ENCODE measurements at places on chromosomes 6 and 20.

DNA sequence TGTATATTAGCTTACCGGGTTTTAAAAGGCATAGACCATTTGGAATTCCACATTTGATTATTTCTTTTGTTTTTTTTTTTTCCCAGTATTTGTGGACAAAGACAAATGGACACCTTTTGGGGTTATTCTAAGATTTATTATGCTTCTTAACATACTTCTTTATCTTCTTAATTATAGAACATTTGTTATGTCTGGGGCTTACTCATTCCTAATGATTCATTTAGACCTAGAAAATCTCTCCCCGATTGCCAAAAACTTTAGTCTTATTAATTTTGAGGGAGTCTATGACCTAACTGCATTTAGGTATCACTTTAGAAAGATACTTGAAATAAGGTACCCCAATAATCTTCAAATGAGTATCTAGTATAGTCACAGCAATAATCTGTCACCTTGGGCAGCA is 170.7 kb upstream of the PREP start:
- no peak for DNase-seq

DNA sequence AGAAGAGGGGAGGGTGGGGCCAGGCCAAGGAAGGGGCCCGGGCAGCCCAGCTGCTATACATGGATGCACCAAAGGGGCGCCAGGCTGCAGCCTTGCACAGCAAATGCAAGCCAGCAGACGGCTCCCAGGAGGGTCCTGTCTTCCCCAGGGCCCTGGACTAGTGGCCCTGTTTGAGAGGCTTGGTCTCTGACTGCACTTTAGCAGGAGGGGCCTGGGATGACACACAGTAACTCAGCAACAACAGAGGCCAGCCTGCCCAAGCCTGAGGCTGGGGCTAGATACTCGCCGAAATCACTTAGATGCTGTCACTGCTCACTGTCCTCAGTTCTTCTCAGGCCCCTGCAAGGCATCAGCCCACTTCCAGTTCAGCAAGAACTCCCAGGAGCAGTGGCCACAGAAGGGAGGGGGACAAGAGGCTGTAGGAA is 73.5 kb downstream of the TRAM2 start:
- DNase-seq = peak; percentile 27

DNA sequence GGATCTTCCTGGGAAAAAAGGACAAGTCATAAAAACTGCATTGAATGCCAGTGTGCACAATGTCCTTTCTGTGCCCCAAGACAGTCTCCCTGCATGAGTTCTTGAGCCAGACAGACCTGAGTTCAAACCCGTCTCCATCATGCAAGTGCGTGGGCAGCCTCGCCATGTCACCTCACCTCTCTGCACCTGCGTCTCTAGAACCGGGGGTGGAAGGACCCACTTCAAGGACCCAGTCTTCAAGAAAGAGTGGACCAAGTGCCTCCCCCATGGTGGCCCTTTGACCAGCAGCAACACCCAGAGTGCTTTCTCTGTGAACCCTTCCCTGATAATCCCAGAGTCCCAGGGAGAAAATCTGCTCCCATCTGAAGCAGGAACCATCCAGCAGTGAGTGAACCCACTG is 23.5 kb upstream of the ANGPT4 start:
- DNase-seq = no peak

DNA sequence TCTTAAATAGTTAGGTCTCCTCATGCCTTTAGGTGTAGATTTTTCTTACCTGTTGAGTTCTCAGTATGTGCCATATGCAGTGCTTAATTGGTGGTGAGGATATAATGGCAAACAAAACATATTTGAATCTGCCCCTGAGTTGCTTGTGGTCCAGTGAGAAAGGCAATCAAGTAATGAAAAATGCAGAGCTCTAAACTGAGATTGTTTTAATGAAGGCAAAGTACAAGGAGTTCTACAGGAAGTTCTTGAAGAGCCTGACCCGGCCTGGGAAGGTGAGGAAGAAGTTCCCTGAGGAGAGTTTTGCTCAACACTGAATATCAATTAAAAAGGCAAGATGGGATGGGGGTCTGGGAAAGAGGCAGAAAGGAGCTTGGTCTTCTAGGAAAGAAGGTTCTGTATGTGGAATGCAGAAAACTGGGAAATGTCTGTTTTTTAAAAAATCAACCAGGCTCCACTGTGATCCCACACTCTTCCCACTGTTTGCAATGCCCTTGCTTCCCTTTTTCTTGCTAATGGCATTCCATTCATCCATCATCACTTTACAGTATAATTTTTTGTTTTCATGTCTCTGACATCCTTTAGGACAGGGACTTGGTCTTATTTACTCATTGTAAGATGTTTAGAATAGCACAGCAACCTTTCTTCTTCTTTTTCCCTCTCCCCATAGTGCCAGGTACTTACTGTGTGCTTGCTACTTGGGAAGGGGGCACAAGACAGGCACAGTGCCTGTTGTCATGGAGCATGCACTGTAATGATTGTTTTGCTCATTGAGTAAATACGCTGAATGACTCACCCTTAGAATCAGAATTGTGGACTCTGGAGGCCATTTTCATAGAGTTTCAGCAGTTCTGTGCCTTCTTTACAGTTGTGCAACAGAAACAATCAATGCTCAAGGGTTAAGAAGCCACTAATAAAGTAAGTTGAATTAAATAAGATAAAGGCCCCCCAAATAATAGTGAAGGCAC is 64.3 kb downstream of the ANKS1A start:
- DNase-seq = no peak

GRCh38 chr6:108993876-108994275 is 100.8 kb downstream of the SESN1 start:
- DNase-seq = no peak

DNA sequence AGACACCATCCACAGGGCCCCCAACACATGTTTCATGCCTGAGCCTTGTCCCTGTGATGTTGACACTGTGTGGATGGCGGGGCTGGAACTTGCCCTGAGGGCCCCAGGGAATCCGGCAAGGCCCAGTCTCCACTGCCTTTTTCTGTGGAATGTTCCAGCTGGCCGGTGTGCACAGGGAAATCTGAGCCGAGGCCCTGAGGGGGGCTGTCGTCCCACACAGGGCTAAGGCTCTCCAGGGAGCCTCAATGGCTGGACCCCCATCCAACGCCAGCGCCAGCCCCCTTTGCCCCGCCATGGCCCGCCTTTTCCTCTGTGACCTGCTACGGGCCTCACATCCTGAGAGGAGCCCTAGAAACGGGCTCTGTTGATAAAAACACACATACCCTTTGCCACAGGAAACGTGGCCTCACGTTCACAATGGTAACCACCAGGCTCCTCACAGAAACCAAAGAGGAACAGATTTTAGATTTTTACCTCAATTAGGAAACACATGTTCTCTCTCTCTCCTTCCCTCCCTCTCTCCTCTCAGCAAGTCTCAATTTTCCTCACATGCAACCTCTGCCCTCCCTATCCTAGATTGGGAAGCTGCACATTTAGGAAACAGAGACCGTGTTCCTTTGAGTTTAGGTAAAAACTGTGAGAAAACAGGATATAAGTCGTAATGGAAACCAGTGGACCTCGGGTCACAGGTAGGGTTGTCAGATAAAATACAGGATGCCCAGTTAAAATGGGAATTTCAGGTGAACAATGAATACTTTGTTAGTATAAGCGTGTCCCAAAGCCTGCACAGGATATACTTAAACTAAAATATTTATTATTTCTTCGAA is 13.7 kb upstream of the ZNF831 start:
- no peak for DNase-seq

GRCh38 chr20:653590-654416 is 803 bp upstream of the SRXN1 start:
- no peak for DNase-seq

- no peak for DNase-seq
These were observed at the start of gene SLC22A16 for GRCh38 chr6:110476046-110476849. Gene SLC22A16 (minus strand): TSS chr6:110476613. CDS start chr6:110476574, 39 bp downstream.

DNA sequence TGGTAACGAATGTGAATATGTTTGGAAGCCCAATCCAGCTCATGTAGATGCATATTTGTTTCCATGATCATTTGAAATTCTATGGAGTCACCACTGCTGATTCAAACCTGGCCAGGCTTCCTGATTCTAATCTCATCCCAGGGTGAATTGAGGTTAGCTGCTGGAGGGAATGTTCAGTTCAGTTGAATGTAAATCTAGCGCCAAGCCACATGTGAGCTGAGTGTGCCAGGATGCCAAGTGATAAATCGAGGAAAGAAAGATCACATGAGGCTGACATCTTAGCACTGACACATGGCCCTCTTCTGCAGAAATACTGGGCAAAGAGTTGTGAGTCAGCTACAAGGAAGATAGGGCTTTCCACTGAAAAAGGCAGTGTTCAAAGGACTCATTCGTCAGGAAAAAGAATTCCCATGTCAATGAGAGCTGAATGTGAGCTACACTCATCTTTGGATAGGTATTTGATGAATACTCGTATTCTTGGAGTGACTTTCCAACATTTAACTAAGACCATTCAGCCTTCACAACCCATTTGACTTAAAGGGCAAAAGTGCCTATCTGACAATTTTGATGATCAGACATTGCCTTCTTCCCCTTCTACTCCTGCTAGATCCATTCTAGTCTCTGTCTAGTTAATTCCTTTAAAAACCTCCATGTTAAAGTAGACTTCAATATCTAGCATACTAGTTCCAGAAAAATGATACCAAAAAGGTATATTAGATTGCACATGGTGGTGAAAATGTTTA is 172.1 kb downstream of the MTFR2 start:
- peak; percentile 97 for DNase-seq

GRCh38 chr6:29811377-29811776 is 16.2 kb upstream of the HLA-G start:
- DNase-seq = no peak

GRCh38 chr6:135212020-135212806 is 31.1 kb downstream of the MYB start:
- DNase-seq = peak; percentile 86

- DNase-seq = no peak
These were observed 101.3 kb downstream of the SASH1 start for GRCh38 chr6:148443798-148444560.

- DNase-seq = peak; percentile 80
These were observed 44.5 kb upstream of the EZR start for GRCh38 chr6:158863646-158864045.

GRCh38 chr6:20172842-20173456 is 39.3 kb downstream of the MBOAT1 start:
- DNase-seq = no peak

DNA sequence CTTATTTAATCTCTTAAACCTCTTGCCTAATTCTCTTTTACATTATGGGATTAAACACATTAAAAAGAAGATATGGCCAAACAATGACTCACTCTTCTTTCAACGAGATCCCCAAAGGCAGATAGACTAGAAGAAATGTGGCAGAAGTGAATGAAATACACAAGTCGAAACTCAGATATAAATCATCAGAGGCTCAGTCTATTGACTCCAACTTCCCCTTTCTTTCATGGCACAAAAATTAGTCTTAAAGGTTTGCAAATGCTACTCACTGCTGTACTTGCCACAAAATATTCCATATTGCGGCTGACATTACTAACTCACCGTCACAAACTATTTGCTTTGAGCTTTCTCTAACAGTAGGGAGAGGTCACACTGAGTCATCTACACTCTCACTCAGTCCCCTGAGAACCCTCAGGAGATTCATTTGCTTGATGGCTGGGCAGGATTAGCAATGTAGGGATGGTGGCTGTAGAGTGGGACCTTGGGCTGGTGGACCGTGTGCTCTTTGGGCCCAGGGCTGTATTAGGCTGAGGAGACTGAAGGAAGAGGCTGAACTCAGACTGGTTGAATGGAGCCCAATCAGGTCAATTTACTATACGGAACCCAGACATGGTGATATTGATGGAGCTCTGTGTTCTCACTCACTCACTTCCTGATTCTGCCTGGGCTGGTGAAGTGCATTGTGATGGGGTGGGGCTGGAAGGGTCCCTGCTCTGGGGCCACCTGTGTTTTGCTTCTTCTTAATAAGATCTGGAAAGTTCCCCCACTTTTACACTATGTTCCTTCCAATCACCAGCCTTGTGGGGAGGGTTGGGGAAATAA is 42.8 kb upstream of the UBR2 start:
- DNase-seq = peak; percentile 90

GRCh38 chr6:49713346-49713745 is at the start of gene CRISP2:
Gene CRISP2 (minus strand): TSS chr6:49713543. CDS start chr6:49709196, 4,347 bp downstream.
- DNase-seq = no peak

DNA sequence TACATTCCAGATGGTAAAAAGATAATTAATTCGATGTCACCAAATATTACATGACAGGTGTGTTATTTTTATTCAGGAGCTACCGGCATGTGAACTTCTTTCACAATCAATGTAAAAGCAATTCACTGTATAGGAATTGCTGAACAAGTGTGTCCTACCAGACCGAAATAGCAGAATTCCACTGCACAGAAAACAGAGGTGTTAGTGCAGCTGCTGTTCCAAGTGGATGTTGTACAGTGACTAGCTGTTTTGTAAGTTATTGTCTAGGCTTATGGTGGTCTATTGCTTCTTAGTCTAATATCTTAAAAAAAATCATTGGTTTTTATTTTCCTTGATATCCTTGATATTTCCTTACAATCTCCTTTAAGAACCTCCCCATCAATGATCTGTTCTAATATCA is 107.4 kb downstream of the COL19A1 start:
- DNase-seq = no peak

DNA sequence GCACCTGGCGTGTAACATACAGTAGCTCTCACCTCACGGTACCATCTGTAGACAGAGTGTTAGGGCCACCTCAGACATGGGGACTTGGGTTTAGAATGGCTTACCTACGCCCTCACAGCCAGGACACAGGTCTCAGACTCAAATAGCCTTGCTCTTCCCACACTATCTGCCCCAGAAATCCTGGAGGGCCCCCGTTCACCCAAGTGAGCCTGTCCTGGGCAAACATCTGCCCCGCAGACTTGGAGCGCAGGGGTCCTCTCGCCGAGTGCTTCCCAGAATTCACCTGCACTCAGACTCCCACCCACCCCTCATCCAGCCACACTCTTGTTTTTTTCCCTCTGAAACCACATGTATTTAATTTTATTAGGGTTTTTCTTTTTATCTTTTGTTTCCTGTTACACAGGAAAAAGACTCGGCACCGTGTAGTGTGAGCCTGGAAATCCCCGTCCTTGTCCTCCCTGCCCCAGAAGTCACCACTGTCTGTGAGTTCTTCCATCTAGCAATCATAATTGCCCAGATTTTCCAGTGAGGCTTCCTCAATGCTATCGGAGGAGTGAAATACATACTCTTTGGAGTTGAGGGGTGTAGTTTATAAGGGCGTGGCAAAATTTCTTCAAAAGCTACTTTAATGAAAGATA is 17.1 kb upstream of the MAP1LC3A start:
- DNase-seq = no peak

DNA sequence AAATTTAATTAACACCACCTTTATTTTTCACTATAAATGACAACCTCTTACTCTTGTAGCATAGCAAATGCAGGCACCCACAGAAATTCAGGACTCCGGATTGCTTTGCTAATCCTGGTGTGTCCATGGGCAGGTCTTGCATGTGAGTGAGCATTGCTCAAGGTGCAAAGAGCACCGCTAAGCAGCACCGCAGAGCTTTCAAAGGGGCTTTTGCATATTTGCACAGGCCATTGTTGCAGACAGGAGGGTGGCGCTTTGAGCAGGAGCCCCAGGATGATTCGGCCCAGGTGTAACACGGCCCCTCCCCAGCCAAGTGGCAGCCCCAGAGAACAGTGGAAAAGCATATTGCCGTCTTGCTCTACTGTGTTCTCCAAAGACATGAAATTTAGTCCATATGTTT is 293.2 kb downstream of the NRN1 start:
- no peak for DNase-seq
